Stimulated activated CD4-positive, alpha-beta T cell treated with anti-CD3 and anti-CD28 coated beads, Interleukin-1b, Interleukin-23, amount 100 ng/mL, for 24 hours (primary cell): ENCODE measurements at places on chromosomes 4 and X.
A peak's percentile ranks its signal among the peaks of the same experiment; 100 is the strongest.

- DNase-seq, result no peak
These were observed 13.1 kb upstream of the FAM13A start for GRCh38 chr4:89070041-89070440.

DNA sequence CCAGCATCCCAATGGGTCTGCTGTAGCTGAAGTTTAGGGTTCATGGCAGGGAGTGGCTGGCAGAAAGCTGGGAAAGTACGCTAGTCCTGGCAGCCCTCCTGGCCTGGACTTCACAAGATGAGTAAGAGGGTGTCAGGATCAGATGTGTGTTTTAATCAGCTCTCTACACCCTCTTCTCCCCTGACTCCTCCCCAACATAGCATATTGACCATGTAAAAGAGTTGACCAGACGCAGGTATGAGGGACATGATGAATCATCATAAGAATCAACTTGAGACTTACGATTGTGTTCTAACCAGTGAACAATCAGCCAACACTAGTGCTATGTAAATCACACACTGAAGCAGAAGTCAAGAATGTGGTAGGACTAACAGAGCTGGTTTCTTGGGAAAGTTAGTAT lies 5.3 kb downstream of the SOWAHB start:
- no peak for DNase-seq

GRCh38 chr4:123578276-123579029 lies 181.9 kb downstream of the SPRY1 start:
- no peak for DNase-seq

- DNase-seq, result no peak
These were observed 108.0 kb downstream of the SLIT2 start for GRCh38 chr4:20359692-20360091.

- no peak for DNase-seq
These were observed 34.1 kb upstream of the GAB1 start for GRCh38 chr4:143302536-143302935.

GRCh38 chr4:102693861-102694260 lies 66.9 kb downstream of the MANBA start:
- no peak for DNase-seq

- DNase-seq, result no peak
These were observed 211.6 kb upstream of the TBL1X start for GRCh38 chrX:9253211-9253610.

DNA sequence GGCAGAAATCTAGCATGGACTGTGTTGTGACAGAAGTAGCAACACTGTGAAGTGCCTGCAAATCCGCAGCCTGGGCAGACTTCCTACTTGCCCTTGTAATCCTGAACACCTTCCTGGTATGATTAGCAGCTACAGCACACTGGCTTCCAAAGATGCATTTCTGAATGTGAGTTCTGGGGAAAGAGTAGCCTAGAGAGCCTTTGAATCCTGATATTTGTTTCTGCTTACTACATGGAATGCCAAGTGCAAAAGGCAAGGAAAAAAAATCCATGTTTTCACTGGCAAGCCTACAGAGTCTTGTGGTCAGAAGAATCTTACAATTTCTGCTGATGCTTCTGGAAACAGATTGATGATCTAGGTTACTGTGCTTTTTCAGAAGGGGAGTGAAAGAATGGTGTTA lies 223.7 kb downstream of the COL25A1 start:
- no peak for DNase-seq

DNA sequence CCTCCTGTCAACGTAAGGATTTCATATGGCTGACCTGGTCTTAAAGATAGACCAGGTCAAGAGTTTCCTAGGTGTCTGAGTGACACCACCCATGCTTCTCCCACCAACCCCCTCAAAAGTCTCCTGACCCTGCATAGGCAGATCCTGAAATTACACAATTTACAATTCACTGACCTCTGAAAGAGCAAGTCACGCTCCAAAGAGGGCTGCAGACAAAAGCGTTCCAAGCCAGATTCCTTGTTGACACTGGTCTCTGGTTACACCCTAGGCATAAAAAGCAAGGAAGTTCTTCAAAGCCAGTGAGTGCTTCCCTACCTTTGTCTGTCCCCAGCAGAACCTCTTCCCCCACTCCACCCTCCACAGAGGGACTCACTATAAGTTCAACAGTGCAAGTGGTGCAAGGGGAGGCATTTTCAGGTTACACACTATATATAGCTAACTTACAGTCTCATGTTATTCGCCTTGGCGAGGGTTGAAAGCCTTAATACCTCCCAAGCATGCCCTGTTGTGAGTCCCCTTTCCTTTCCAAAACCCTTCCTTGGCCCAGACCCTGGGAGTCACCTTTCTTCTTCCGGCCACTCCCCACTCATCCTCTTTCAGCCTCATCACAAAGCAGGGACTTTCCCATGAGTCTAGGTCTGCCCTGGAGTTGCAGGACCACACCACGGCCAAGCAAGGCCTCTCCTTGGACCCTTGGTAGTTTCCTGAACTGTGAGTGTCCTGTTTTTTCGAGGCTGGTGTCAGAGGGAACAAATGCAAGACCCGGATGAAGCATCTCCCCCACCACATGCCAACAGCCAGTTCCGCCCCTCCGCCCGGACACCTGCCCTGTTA lies 58.0 kb upstream of the KLF3 start:
- DNase-seq, result no peak

DNA sequence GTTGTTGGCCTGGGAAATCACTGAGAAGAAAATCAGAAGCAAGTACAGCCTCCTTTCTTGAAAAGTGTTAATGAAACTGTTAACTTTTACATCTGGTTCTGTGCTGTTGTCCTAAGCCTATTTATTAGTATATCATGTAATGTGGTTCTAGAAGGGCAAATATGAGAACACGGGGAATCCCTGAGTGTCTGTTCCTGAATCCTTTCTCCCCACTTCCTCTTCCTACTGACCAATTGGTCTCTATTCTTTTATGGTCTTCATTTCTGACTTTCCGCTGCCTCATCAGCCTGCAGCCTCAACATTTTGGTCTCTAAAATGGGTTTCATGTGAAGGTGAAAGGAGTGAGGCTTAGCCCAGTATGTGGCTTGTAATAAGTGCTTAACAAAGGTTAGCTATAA lies 159.9 kb upstream of the MAMLD1 start:
- DNase-seq, result no peak

- no peak for DNase-seq
These were observed 44.8 kb downstream of the HMGB2 start for GRCh38 chr4:173289353-173289727.

- no peak for DNase-seq
These were observed 481.0 kb downstream of the PRR32 start for GRCh38 chrX:127300511-127300910.

DNA sequence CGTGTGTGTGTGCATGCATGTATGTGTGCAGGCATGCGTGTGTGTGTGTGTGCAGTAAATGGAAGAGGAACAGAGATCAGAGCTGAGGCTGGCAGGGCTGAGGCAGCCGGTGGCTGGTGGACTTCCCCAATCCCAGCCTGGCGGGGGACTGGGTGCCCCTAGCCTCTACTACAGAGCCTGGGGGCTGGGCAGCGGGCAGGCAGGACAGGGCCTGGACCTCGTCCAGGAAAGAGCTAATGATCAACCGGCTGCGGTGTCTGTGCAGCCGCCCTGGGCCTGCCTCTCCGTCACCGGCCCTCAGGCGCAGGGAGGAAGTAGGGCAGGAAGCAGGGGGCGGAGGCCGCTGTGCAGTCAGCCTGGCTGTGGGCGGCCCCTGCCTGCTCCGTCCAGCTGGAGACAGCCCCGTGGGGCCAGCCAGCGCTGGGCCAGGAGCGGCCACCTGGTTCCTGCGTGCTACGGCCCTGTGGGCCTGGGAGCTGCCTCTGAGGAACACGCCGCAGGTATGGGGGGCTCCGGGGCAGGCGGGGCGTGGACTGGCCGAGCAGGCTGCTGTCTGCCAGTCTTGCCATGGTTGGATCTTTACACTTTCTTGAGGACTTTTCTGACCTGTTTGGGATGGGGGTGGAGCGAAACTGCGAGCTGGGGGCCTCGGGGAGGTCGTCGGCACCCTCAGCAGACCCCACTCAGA lies at the start of gene SH3TC1:
Gene SH3TC1 (plus strand): TSS at position 385 of the 688 bp plus-strand sequence. CDS start 5,905 bp downstream, outside the sequence.
- peak; percentile 58 for DNase-seq

GRCh38 chrX:71183341-71183740 lies 38.7 kb downstream of the NLGN3 start:
- no peak for DNase-seq

GRCh38 chr4:53541577-53542206 lies 49.6 kb downstream of the LNX1 start:
- DNase-seq, result no peak

DNA sequence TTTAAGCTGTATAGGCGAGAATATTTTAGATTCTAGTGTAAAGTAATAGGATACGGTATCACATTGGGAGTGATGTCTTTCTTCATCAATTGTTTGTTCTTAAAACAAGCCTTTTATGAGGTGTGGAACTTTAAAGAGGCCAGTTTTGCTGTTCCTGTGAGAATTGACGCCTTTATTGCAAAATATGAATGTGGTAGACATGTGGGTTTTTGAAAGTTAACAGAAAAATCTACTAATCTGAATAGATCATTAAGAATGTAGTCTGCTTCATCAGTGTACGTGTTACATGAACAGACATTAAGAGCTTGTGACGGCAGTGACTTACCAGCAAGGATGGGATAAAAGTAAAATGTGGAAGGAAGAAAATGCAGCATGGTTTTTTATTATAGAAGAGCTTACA lies 63.8 kb downstream of the STOX2 start:
- DNase-seq, result no peak

DNA sequence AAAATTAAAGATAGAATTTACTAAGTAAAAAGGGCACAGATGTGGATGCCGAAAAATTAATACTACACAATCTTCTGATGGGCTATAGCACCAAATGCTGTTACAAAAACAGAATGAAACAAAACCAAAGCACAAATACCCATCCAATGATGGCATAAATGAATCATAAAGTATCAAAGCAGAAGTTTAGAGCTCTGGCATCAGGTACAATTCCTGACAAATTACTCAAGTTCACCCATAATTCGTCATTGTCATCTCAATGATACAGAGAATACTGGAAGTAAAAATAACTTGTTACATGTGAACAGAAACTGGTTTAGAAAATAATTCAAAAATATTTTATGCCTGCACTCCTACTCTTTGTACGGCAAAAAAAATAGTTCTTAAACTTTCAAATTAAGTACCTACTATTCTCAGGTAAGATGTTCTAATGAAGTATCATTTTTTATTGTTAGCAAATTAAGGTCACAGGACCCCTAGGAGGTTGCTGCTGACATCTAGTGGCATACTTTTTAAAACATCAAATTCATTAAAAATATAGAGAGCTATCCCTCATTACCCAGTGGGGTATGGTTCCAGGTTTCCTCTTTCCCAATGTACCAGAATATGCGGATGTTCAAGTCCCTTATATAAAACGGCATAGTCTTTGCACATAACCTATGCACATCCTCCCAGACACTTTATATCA lies 126.1 kb downstream of the INPP4B start:
- no peak for DNase-seq

DNA sequence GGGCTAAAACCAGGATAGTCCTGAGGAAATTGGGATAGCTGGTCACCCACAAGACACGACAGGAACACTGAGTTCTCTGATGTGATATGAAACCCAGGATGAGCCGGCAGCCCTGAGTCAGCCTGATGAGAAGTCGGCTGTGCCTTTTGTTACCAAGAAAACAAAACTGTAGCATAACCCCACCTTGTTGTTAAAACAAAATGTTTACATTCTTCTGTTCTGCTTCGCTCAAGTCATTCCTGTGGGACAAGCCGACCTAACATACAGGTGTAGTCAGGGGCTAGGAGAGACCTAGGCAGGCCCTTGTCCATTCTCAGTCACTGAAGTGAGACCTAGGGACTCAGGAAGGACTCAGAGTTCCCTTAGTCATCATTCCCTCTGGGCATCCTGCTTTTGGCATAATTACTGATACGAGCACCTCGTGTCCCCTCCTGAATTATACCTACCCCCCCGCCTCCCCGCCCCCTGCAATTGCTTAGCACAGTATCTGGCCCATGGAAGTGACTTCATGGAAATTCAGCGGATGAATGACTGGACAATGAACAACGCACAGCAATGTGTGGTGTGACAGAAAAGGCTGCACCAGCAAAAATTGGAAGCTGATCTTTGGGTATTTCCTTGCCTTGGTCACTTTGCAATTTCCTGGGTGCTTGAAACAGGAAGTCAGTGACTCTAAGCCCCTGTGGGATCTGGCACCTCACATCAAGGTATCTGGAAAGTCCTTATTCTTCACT lies 31.9 kb upstream of the TLR2 start:
- no peak for DNase-seq

DNA sequence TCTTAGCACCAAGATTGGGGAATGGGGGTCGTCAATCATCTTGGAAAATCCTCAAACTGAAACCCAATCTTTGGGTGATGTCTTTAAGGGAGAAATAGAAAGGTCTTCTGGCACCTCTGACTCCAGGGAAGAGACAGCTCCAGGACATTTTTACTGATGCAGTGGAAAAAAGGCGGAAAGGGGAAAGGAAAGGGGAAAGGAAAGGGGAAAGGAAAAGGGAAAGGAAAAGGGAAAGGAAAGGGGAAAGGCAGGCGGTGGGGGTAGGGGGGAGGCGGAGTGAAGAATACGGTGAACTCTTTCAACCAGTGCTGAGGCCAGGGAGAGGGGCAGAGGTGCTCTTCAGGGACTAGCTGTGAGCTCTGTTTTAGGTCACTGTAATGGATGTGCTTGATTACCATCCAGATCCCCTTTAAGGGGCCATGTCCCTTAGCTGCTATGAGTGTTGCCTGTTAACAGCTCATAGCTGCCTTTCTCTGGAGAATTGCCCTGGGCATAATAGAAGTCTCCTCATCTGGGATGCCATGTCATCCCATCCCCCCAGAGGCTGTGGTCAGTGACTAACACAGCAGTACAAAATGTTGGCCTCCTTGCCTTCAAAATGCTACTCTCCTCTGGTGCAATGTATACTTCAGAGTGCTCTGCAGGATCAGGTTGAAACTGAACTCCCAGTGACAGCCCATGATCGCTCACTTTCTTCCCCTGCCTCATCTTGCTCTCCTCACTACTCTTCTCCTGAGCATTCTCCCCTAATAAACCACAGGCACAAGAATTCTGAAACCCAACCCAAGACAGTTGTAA lies 92.4 kb upstream of the AP1S2 start:
- no peak for DNase-seq

GRCh38 chr4:145936997-145937901 lies 1.4 kb downstream of the ZNF827 start:
- DNase-seq, result peak; percentile 22

DNA sequence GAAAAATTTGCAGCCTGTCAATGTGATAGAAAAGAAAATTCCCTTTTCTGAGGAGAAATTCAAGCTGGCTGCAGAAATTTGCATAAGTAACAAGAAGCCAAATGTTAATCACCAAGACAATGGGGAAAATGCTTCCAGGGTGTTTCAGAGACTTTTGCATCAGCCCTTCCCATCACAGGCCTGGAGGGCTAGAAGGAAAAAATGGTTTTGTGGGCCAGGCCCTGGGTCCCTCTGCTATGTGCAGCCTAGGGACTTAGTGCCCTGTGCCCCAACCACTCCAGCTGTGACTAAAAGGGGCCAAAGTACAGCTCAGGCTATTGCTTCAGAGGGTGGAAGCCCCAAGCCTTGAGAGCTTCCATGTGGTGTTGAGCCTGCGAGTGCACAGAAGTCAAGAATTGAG lies 23.9 kb downstream of the ZNF275 start:
- no peak for DNase-seq
